OCI-LY7 (cell line): ENCODE measurements at places on chromosomes 6 and 20.

DNA sequence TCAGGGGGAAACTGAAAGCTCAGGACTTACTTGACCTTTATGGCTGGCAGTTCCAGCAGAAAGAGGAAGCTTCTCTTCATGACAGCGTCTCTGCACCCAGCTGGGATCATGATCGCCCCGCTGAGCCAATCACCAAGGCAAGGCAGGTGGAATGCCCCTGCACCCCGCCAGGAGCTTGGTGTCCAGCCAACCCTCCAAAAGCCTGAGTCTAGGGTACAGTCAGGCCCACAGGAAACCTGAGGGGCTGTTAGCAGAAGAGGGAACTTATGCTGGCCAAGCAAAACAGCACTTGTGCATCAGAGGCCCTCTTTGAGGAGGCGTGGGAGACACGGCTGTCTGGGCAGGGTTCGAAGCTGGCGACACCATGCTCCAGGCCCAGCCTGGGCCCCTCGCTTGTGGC lies 188.3 kb upstream of the GMDS start:
- DNase-seq, result no peak

- no peak for DNase-seq
These were observed 32.3 kb downstream of the UST start for GRCh38 chr6:148779142-148779562.

GRCh38 chr6:148461986-148462577 lies 119.4 kb downstream of the SASH1 start:
- DNase-seq, result no peak

DNA sequence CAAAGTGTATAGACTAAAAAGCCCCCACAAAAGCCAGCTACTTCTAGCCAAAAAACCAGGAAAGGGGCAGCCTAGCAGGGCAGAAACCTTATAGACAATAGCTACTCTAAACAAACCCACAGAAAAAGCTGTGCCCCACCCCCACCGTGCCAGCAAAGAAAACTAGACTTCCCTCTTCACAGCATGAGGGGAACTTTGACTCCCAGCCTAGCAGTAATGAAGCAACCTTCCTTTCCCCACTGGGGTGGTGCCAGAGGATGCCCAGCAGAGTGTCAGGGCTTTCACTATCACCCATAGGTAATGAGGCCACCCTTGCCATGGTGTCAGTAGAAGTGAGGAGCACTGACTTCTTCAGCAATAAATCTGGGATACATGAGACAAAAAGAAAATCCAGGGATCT lies 99.0 kb upstream of the LGSN start:
- no peak for DNase-seq

GRCh38 chr20:881051-881782 lies 34.9 kb downstream of the ANGPT4 start:
- no peak for DNase-seq

DNA sequence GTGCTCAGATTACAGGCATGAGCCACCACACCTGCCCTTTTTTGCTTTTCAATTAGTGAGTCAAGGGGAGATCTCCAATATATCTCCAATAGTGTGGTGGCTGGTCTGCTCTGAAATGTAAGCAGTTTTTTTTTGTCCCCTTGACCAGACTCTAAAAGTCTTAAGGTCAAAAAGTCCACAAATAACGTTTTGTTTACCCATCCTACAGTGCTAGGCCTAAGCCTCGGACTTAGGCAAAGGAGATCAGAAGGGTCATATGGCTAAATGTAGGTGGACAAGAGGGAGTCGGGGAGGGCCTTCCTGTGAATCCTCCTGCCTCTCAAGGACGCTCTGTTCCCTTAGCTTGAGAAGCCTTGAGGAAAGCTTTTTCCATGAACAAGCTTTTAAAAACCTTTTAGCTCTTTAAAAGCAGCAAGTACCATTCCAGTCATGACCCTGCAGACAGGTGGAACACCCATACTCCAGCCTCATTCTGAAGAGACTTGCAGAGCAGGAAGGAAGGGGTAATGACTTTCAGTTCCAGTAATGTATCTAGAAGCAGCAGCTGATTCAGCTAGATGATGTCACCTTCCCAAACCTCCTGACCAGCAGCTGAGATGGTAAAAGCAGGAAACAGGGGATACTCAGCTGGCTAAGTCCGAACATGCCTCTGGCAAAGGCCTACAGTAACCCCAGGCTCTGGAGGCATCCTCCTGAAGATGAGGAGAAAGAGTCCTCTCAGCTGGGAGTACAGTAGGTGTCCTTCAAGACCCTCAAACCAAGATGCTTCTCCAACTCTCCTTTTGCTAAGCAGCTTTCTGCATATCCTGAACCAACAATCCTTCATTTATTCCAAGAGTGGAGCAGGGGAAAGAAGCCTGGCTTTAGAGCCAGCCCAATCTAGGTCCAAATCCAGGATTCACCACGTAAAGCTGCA lies 23.6 kb downstream of the BCL2L1 start:
- DNase-seq, result peak; percentile 70

- no peak for DNase-seq
These were observed 96.7 kb downstream of the CD109 start for GRCh38 chr6:73792738-73793137.

- DNase-seq, result no peak
These were observed 79.7 kb downstream of the ELOVL5 start for GRCh38 chr6:53268858-53269608.

- no peak for DNase-seq
These were observed 430.7 kb upstream of the PTCHD4 start for GRCh38 chr6:48541649-48542048.
